Neural progenitor cell (in vitro differentiated cells): ENCODE measurements at places on chromosomes 1 and 21.

DNA sequence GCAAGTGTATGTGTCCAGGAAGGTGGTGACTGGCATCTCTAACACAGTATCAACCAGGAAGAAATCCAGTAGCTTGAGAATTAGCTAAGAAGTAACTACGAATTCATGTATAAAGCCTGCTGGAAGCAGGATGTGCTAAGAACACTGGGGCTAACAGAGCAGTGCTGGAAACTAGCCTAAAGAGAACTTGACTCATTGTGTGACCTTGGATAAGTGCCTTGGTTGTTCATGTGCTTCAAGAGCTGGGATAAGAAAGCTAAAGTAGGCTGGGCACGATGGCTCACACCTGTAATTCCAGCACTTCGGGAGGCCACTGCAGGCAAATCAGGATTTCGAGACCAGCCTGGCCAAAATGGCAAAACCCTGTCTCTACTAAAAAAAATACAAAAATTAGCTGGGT lies 186.9 kb downstream of the RRAGC start:
- no peak for DNase-seq

DNA sequence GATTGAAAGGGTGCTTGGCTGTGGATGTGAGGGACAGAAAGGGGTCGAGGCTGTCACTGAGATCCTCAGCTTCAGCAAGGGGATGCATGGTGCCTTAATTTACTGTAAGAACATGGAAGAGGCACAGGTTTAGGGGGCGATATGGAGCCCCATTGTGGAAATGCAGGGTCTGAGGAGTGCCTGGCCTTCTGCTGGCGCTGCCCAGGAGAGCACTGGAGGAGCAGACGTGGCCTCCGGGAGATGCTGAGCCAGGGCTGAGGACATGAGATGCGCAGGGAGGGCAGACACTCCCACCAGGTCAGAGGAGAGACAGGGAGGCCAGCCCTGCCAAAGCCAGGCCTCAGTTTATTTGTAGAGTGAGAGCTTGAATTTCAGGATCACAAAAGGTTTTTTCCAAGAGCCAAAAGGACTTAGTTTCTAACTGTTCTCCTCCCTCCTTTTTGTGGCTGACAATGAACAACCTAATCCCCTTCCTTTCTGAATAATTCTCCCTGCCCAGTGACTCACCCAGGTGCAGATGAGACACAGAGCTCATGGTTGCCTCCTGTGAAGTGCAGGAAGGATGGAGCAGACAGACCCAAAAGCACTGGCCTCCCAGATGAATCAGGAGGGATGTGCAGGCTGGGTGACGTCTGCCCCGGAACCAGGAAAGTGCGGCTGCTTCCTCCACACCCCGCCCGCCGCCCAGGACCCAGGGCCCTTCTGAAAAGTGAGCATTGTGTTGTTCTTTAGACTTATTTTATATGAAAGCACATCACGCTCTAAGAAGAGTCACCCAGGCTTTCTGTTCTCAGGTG lies 73.0 kb upstream of the TMPRSS2 start:
- peak; percentile 28 for DNase-seq

DNA sequence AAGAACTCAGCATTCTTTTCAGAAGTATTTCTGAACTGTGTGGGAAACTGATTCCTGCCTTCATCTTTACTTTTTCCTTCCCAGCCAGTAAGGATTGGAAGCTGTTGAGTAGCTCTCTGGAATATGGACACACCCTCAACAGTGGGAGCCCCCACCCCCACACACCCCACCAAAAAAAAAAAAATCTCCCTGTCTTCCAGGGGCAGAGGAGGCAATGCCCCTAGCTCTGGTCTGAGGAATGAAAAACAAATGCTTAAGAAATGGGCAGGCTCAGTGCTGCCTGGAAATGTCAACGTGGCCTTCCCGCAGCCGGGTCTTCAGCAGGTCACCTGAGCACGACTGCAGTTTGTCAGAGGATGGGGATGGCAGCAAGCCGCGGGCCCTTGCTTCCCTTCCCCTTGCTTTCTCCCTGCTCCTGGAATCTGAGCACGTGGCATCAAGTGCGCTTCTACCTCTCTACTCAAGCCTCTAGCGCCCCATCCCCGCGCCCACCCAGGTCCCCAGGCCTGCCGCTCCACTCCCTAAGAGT lies 479 bp downstream of the RGS16 start:
- peak; percentile 37 for DNase-seq

- no peak for DNase-seq
Measured at GRCh38 chr1:164423136-164423535, 135.8 kb upstream of the PBX1 start.

DNA sequence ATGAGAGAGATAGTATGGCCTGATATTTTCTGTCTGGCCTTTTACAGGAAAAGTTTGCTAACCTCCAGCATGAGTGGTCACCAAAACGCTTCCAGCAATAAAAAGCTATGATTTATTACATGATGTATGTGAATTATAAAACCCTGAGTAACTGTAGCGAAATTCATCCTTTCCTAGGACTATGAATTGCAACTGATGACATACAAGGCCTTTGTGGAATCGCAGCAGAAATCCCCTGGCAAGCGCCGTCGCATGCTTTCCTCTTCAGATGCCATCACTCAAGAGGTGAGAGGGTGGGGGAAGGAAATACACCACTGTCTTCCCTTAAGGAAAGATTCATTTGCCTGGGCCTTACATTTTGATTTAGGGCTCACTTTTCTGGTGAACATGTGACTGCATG lies 117.9 kb downstream of the MACF1 start:
- DNase-seq, result no peak
